ENCODE measurements at places on chromosomes 12 and 14.

GRCh38 chr12:45235087-45236025, 19.5 kb downstream of the ANO6 start:
- peak; percentile 45 for DNase-seq

DNA sequence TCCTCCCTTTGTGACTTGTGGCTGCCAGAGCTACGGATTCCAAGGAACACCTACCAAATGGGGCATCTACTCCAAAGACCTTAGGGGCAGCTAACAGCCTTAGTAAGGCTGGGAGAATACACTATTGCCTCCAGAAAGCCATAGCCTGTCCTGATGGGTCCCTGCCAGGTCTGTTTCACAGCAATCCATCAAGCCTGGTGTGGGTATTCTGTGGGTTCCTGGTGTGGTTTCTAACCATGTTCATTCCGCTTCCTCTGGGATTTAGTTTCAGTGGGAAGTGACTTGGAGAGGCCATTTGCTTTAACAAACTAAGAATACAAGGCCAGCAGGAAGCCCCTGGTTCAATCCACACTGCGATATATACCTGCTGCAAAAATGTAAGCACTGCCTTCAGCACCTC, 220.5 kb downstream of the FOXN3 start:
- peak; percentile 62 for DNase-seq

GRCh38 chr12:132966676-132967415, 10.7 kb upstream of the ZNF605 start:
- DNase-seq, result no peak

- no peak for DNase-seq
Measured at GRCh38 chr12:28527631-28528249, 337.5 kb downstream of the CCDC91 start.

DNA sequence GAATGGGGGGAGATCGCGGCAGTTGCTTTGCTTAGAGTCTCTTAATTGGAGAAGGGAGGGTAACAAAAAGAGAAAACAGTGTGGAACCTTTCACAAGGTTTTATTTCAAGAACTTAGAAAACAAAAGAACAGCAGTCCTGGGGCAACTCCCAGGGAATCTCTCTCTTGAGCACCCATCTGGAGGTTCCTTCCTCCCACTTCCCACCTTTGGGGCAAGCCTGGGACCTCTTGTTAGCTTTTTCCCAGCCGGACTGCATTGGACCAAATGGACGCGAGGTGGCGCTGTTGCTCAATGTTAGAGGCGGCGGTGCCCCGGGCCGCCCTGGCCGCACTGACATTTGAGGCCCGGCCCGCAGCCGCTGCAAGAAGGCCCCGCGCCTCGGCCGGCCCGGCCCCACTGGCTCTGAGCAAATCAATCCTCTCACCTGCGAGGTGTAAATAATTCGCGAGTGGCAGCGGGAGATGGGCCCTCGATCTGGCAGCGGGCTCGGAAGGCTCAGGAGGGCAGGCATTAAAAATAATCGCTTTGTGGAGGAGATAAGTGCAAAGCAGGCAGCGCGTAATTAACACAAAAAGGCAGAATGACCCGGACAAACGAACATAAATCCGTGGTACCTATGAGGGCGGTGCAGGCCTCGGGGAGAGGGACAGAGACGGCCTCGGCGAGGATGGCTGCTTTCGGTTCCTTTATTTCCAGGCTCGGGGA, 2.8 kb upstream of the HOXC8 start:
- peak; percentile 91 for DNase-seq

- peak; percentile 55 for DNase-seq
Measured at GRCh38 chr12:57604454-57604991, at the start of gene DTX3. Gene DTX3, plus strand, starts transcription at chr12:57604824. Its CDS starts 1,694 bp downstream, at chr12:57606518.

DNA sequence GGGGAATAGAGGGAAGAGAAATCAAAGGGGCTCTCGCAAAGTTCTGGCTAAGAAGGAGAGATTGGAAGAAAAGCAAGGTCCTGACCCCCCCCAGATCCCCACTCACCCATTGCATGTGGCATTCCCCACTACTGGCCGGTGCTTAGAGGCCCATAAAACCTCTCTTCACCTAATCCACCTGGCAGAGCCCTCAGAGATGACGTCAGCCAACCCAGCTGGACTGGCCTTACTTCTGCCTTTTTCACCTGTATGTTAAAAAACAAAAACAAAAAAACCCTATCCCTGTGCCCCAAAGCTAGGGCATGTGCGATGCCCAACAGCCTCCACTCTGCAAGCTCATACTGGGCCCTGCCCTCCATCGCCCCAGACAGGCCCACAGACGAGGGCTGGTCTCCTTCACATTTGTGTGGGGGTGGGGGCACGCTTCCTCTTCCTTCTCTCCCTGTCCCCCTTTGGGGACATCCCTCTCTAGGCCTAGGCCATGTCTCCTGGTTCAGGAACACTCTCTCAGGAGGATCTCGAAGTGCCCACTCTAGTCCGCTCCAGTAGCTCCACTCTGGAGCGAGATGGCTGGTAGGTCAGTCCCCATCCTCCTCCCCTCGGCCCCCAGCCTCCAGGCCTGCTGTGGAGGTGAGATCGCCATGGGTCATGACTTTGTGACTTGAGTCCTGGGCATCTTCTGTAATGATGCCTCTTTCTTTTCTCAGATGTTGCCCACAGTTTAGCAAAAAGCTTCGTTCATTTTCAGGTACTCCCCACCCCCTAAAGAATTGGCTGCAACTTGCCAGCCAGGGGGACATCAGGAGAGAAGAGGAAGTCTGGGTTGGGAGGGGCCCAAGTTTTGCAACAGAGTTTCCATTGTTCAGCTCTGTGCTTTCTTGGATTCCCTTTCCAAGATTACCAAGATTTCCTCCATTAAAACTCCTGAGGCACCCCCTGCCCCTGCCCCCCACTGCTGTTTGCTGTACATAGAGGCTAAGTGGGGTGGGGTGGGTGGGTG, 37.0 kb downstream of the FIGNL2 start:
- DNase-seq, result no peak

DNA sequence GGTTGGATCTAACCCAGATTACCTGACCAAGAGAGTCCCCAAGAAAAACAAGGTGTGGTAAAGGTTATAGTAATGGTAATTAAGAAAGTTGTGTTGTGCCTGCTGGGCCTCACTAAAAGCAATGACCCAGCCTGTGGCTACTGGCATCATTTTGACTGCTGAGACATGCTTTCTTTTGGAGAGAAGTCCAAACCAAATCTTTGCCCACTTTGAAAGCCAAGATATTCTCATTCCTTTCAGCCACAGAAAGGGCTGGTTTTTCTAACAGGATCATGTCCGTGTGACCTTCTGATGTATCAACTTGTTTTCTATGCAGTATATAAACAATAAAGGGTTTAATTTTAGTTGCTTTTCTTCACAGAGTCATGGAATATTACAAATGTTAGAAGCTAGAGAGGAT, 388.6 kb downstream of the RAD51B start:
- no peak for DNase-seq

DNA sequence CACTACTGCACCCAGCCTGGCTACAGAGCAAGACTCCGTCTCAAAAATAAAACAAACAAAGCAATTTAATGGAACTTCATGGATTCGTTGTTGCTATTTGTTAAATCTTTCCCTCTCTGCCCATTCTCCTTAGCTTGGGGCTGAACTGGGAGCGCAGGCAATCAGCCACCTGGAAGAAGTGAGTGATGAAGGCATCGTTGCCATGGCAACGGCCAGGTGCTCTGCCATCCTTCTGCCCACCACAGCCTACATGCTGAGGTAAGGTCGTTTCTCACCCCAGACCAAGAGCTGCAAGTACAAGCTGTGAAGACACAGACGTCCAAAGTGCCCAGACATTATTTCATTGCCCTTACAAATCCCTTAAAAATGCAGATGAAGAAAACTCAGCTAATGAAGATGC, 19.1 kb downstream of the AMDHD1 start:
- no peak for DNase-seq

- no peak for DNase-seq
Measured at GRCh38 chr14:105012171-105012985, 8.5 kb downstream of the CDCA4 start.

GRCh38 chr12:1188016-1188415, 197.0 kb downstream of the ERC1 start:
- no peak for DNase-seq

DNA sequence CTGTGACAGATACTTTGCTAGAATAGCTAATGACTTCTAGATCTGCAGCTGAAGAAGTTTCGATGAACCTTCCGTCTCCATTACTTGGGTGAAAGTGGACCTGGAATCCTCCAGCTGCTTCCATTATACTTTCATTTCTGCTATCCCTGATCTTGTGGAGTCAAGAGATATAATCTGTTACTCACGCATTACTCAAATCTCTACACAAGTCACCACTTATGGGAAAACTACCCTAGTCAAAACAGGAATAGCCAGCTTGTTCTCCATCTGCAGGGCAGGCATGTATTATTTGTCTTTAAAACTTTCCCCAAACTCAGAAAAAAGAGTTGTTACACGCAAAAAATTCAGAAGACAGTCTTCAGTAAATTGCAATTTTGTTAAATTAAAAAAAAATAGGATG, 2.8 kb upstream of the KTN1 start:
- no peak for DNase-seq

DNA sequence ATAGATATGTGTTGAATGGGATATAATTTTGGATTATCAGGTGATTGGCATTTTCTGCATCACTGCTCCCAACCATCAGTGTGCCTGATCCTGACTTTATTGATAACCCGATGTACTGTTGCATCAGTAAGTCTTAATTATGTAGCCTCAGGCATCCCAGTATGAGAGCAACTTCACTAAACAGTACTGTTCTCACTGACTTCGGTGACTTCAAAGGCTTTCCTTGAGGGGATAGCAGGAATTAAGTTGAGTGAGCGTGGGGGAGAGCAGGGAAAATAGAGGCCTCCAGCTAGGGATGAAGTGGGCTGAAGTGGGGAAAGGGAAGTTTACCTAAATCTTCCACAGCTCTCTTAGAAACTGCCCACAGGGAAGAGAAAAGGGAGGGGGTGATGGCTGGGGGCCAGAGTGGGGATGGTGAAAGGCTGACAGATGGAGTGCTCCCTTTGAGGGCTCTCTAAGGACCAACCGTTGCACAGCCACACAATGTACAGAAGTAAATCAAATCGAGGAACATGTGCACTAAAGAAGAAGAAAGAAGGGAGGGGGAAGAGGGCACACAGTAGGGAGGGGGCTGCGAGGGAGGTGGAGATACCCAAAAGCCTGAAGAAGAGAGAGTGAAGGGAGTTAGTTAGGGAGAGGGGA, 10.7 kb upstream of the NEUROD4 start:
- DNase-seq, result peak; percentile 28

DNA sequence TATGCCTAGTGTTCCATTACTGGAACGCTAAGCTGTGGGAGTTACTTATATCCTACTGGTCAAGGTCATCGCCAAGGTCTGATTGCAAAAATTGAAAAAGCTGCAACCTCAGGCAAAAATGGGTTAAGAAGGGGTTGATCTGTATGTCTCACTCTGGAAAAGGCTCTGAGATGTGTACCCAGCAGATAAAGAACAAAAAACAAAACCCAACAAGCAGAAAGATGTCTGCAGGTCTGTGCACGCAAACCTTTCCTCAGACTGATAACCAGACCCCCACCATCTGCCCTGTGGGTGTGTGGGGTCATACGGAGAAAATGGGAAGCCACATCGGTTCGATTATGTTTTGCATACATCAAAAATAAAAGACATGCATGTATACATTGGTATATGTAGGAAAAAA, 56.4 kb downstream of the TESC start:
- DNase-seq, result no peak

- DNase-seq, result peak; percentile 61
Measured at GRCh38 chr12:111404362-111405148, 1.2 kb upstream of the SH2B3 start.

DNA sequence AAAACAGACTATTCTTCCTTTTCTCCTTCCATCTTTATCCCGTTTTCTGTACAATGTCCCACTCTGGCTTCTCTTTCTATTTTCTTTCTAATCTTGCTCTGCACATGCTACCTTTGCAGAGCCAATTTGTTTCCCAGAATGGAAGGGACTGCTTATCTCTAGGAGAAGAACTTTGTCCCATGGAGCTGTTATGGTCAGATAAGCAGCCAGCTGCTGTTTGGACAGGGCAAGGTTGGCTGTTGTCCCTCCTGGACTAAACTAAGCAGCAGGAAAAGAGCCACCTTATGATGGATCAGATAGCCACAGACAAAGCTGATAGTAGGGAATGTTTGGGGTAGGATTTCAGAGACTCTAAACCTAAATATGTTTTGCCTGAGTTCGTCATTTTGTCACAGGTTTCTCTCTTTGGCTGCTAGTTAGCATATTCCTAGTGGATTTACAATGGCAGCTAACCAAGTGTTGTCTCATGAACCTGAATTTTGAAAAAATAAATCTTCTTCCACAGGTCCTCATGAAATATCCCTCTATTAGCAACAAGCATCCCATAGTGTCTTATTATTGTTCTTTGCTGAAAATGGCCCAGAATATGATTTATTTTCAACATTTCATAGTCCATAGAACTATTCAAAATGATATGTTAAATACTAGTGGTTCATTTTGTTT, 262.8 kb downstream of the SLC16A7 start:
- no peak for DNase-seq

- DNase-seq, result no peak
Measured at GRCh38 chr14:103710771-103711377, 4.4 kb downstream of the XRCC3 start.

DNA sequence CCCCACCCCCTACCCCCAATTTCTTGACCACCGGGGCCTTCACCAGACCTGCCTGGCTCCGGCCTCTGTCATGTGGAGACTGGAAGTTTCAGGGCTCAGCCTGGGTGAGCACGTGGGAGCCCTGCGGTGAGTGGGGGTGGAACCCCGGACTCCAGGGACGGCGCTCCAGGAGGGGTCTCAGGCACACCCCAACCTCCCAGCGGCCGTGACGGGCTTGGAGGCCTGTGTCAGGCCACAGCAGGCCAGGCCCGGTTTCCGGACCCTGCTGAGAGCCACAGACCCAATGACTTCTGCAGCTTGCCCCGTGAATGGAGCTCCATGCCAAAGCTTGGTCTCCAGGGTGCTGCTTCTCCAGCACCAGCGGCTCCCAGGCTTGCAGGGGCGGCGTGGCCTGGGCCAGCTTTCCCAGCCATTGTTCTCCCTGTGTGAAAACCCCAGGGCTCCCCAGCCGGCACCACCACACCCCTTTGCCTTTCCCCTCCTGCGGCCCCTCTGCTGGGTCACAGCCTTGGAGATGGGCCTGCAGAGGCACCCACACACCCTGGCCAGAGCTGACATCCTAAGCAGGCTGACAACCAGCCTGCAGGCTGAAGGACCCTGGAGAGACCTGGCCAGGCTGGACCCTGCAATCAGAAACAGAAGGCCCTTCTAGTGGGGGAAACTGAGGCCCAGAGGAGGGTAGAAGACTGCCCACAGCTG, 186.2 kb upstream of the C14orf180 start:
- no peak for DNase-seq

GRCh38 chr14:61566537-61567225, 128.6 kb upstream of the HIF1A start:
- no peak for DNase-seq

- no peak for DNase-seq
Measured at GRCh38 chr14:100011628-100012325, 53.4 kb upstream of the EVL start.

DNA sequence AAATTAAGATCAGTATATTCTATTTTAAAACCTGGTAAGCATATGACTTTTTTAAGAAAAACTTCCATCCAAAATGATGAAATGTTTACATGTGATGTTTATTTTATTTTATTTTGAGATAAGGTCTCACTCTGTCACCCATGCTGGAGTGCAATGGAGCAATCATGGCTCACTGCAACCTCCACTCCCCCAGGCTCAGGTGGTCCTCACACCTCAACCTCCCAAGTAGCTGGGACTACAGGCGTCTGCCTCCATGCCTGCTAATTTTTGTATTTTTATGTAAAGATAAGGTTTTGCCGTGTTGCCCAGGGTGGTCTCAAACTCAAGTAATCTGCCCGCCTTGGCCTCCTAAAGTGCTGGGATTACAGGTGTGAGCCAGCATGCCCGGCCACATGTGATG, 141.8 kb downstream of the ZFP36L1 start:
- DNase-seq, result no peak

Measured in left hindlimb (tissue), 1 donor.